Fibroblast of pulmonary artery (primary cell): ENCODE measurements at places on chromosomes 13 and 19.

DNA sequence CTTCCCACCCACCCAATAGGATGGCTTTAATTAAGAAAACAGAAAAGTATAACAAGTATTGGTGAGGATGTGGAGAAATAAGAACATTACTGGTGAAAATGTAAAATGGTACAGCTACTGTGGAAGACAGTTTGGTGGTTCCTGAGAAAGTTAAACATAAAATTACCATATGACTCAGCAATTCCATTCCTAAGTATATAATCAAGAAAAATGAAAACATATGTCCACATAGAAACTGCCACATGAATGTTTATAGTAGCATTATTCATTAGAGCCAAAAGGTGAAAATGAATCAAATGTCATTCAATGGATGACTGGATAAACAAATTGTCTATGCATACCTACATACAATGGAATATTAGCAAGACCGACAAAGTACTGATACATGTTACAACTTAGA, 16.9 kb downstream of the DZIP1 start:
- peak; percentile 17 for DNase-seq

- DNase-seq, result peak; percentile 10
Observed at GRCh38 chr13:102402290-102402689, 442 bp upstream of the FGF14 start.

DNA sequence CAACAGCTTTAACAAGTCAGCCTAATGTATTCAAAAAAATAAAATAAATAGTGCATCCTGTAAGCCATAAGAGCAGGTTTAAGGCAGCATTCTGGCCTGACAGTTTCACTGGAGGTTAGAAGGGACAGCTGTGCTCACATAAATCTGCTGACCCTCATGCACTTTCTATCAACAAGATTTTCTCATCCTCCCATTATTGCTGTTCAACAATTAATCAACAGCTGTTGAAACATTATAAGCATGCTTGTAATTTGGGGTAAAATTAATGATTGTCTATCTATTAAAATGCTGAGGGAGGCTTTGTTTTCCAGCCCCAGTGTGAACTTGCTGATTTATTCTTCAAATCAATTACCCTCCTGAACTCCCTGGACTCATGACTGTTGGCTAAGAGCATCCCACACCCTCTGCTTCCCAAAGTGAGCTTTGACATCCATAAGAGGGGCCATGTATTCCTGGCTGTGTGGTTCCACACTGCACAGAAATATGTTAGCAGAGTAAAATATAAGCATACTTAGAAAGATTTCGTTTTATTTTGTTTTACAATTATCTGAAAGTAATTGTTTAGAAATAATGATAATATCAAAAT, 492.4 kb downstream of the EFNB2 start:
- no peak for DNase-seq

DNA sequence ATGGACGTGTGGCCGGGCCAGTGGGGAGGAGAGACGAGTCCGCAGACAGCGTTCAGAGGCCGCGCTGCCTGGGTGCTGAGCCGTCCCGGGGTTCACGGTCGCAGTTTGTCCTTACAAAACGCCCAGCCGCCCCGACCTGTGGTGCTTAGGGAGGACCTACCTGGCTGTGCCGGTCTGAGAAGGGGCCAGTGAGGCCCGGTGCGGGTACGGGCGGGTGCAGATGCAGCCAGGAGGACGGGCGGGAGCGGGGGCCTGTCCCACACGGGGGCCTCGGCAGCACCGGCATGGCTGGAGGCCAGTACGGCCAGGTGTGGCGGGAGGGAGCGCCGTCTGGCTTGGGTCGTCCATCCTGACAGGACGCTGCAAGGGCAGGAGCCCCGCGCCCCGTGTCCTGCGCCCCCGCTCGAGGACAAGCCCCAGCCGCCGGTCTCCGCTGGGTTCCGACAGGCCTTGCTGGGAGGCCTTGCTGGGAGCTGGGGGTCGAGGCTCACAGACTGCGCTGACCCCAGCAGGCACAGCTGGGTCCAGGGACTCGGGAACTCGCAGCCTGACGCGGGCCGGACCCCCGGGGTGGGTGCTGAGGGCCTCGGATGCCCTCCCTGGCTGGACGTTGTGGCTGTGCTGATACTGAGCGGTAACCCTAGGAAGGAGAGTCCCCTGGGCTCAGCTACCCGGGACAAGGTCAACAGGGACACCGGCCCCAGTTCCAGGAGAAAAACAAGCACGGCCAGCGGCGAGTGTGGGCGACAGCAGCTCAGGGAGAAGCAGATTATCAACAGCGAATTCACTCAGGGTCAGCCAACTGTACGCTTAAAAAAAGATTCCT, 5.3 kb upstream of the PROZ start:
- peak; percentile 17 for DNase-seq

- DNase-seq, result no peak
Observed at GRCh38 chr13:95426631-95427030, 125.4 kb upstream of the ABCC4 start.

DNA sequence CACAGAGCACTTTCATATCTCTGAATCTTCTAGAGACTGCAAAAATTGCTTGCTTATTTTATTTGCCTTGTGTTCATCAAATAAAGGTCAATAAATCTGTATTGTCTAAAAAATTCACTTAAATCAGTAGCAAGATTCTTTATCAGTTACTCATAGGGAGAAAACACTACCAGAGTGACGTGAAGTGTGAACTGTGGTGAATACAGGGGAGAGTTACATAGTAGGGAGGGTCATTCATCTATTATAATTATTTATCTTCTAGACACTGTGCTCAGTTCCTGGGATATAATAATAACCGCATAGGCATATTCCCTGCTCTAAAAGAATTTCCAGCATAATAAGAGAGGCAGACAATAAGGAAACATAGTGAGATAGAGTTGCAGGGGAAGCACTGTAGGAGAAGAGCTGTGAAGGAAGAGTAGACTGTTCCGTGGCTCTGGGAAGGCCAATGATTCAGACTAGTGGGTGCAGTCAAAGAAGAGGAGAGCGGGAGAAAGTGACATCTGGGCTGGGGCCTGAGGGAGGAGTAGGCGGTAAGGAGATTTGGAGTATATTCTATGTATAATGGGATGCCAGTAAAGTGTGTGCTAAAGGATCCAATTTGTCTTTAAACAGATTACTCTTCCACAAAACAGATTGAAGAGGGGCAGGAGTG, 84.0 kb upstream of the TDRD3 start:
- DNase-seq, result no peak

DNA sequence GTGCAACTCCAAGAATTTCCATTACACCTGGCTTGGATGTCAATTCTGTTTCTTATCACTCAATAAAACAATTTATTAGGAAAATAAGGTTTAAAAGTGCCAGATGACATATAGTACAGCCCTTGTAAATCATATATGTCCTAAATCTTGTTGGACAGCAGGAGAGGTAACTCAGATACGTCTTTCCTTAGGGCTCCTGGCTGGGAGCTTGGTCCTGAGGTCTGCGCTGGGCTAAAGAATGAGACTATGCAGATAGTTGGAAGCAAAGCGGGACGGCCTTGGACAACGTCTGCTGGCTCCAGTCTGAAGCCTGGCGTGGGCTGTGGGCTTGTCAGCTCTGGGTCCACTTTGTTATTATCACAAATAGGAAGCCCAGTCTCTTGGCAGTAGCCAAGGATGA, 377.0 kb downstream of the DLEU7 start:
- DNase-seq, result no peak

- no peak for DNase-seq
Observed at GRCh38 chr19:50792272-50793250, 2.3 kb downstream of the ACP4 start.

GRCh38 chr13:111179908-111180760, 65.0 kb downstream of the ARHGEF7 start:
- no peak for DNase-seq

GRCh38 chr13:47774671-47774994, 226.4 kb downstream of the SUCLA2 start:
- DNase-seq, result no peak

DNA sequence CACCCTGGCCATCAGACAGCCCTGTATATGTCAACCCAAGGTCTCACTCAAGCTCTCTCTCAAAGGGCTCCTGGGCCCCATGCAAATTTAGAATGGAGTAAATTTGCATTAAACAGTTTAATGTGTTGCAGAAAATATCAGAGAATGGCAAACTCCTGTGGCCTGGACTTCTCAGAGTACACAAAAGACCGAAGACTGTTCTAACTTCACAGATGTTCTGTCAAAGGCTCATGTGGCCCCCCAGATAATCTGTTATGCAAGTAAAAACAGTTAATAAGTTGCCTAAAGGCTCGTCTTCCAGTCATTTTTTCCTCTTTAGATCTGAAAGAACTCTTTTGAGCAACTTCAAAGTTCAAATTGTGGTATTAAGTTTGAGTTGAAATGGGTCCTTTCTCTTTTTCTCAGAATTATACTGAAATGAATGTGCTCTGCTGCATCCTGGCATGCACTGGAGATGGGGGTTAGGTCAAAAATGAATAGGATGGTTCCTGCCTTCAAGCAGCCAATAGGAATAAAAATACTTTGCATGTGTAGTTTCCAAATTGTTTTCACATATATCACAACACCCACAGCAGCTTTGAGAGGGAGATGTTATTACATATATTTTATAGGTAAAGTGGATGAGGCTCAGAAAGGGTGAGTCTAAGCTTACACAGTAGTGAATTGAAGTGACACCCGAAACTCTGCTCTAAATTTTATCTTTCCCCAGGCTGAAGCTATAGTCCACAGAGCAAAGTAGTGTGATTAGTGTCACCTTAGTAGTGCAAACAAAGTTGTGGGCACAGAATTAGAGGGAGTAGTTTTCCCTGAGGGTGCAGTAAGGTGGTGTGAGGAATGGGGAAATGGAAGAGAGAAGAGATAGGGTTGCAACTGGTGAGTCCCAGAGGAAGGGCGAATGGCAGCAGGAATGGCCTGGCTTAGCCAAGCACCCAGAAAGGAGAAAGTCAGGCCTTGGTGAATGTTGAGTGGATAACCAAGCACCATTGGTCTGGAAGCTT, 205.0 kb upstream of the RFC3 start:
- DNase-seq, result no peak

DNA sequence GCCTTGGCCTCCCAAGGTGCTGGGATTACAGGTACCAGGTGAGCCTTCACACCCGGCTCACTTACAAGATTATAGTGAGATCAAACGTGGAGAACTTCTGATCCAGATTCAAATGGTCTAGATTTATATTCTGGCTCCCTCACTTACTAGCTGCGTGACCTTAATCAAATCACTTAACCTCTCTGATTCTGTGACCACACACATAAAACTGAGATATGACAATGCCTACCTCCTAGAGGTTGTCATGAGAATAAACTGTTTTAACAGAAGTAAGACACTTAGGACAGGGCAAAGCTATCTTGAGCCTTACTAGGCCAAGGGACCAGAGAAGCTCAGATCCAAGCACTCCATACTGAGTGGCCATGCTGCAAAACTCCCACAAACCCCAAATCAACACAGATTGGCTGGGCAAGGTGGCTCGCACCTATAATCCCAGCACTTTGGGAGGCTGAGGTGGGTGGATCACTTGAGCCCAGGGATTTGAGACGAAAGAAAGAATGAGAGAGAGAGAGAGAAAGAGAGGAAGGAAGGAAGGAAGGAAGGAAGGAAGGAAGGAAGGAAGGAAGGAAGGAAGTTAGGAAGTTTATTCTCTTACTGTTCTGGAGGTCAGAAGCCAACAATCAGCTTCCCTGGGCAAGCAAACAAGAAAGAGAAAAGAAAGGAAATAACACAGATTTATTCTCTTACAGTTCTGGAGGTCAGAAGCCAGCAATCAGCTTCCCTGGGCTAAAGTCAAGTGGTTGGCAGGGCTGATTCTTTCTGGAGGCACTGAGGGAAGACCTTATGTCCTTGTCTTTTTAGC, 46.1 kb upstream of the MAP3K10 start:
- DNase-seq, result no peak

GRCh38 chr13:53200075-53200474, 171.5 kb downstream of the OLFM4 start:
- no peak for DNase-seq

DNA sequence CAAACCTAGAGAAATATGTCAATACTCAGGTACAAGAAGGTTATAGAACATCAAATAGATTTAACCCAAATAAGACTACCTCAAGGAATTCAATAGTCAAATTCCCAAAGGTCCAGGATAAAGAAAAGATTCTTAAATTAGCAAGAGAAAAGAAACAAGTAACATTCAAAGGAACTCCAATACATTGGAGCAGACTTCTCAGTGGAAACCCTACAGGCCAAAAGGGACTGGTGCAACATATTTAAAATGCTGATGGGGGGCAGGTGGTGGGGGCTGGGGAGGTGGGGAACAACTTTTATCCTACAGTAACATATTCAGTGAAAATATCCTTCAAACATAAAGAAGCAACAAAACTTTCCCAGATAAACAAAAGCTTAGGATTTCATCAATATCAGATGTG, 23.1 kb downstream of the ITGBL1 start:
- DNase-seq, result no peak

- DNase-seq, result peak; percentile 57
Observed at GRCh38 chr19:35114353-35115176, 1.1 kb upstream of the FXYD3 start.

- DNase-seq, result peak; percentile 97
Observed at GRCh38 chr19:4328243-4328990, 10.2 kb downstream of the STAP2 start.

GRCh38 chr13:56670563-56670962, 470.2 kb upstream of the PRR20A start:
- no peak for DNase-seq

DNA sequence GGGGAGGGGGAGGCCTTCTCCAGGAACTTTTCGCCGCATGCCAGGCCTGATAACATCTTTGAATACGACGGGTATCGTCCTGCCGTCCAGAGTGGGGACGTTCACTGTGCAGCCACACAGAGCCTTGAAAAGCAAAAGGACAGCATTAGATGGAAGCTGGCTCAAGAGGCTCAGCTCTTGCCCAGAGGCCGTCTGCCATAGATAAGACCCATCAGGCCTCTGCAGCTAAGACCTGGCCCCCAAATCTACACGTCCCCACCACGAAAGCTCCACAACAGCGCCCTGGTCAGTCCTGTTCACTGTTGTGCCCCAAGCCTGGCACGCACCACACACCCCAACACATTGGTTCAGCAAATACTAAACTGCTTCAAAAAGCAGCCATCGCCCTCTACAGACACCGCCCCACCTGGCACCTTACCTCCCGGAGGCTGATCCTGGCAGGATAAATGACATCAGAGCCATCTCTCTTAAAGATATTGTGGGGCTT, 2.1 kb downstream of the DNAJB1 start:
- DNase-seq, result no peak

DNA sequence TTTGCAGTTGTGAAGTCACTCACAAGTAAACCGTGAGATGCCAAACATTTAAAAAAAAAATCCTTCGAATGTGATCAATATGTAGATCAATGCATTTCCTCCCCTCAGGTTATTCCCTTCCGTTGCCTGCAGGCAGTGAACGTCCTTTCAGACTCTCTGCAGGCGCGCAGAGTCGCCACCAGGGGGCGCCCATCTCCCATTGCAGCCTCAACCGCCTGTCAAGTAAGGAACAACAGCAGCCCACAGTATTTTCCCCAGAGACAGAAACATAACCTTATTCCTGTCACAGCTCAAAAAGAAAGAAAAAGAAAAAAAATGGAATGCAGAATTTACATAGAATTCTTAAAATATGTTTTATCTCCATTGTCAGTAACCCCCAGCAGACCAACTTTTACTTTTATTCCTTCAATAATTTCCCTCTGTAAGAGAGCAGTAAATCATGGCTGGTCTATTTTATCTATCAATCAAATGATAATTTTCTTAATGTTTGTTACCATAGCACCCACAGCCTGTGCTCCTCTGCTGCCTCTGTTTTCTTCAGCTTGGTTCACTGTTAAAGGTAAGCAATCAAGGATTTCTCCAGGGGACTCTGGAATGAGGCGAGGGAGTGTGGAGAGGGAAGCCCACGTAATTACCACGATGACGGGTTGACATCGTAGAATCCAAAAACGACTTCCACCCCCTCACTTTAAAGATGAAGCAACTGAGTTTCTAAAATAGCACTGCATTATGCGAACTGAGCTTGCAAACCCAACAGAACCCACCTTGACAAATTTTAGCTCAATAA, 637.6 kb upstream of the ARGLU1 start:
- DNase-seq, result peak; percentile 72

- no peak for DNase-seq
Observed at GRCh38 chr19:37987356-37988332, 80.6 kb downstream of the SIPA1L3 start.
